ENCODE measurements at places on chromosomes 5 and 9.

- no peak for DNase-seq
Observed at GRCh38 chr5:65663804-65664521, 39.1 kb downstream of the SHLD3 start.

GRCh38 chr9:4297151-4297785 lies 2.6 kb downstream of the GLIS3 start:
- peak; percentile 58 for DNase-seq

- DNase-seq, result no peak
Observed at GRCh38 chr5:107104040-107104995, 566.4 kb downstream of the EFNA5 start.

GRCh38 chr9:114909661-114910060 lies 20.7 kb downstream of the TNFSF8 start:
- no peak for DNase-seq

- DNase-seq, result no peak
Observed at GRCh38 chr5:51387884-51388275, 4.6 kb downstream of the ISL1 start.

DNA sequence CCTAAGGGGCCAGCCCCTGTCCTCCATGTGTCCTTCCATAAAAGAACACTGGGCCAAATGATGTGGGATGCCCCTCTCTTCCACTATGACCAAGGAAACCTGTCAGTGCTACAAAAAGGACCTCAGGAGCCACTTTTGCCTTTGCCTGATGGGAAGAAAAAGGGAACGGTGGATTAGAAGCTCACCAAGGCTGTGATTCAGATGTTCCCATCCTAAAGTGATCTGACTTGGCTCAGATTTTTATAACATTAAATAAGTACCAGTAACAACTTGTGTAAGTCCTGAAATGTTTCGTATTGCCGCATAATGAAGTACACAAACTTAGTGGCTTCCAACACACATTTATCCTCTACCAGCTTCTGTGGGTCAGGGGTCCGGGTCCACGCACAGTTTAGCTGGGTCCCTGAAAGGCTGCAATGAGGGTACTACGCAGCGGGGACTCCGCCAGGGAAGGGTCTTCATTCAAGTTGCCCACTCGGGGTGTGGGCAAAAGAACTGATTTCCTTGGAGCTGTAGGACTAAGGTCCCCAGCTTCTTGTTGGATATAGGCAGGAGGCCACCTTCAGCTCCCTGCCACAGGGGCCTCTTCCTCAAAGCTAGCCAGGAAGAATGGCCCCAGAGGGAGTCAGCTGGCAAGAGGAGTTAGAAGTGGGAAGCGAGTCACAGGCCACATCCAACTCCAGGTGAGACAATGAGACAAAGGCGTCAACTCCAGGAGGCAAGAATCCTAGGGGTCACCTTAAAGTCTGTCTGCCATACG lies 60.4 kb downstream of the RAPGEF1 start:
- no peak for DNase-seq

Measured in activated CD4-positive, alpha-beta T cell treated with anti-CD3 and anti-CD28 coated beads for 48 hours (primary cell).